ENCODE measurements at places on chromosomes 7 and 10.

DNA sequence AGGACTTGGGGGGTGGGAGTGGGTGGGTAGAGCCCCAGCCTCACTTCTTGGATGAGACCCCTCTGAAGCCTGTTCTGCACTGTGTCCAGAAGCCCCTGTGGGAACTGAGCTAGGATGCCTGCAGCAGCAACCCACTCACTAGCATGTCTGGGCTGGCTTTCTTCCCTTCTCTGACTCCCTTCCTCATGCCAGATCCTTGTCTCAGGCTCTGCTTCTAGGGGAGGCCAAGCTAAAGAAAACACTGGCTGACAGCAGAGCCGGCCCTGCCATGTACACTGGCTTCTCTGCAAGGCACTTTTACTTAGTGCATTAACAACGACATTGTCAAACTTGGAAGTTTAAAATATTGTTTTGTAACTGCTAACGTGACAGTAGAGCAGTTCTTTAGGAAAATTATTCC, 50.2 kb downstream of the ARHGAP22 start:
- no peak for DNase-seq

DNA sequence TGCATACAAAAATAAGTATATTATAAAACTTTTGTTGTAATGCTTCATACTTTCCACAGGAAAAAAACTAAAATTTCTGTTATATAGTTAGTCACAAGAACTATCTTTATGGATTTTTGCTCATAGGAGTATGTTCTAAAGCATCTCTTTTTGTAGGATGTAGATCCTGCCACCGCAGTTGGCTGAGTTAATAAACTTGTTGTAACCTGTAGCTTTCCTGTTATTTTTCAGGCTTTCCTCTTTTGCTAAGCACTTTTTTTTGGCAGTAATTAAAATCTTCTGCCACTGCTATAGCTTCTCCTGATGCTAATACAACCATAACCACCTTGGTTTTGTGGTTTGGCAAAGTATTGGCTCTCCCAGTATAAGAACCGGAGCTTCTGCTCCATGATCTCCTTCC, 60.3 kb downstream of the WNT2 start:
- no peak for DNase-seq

DNA sequence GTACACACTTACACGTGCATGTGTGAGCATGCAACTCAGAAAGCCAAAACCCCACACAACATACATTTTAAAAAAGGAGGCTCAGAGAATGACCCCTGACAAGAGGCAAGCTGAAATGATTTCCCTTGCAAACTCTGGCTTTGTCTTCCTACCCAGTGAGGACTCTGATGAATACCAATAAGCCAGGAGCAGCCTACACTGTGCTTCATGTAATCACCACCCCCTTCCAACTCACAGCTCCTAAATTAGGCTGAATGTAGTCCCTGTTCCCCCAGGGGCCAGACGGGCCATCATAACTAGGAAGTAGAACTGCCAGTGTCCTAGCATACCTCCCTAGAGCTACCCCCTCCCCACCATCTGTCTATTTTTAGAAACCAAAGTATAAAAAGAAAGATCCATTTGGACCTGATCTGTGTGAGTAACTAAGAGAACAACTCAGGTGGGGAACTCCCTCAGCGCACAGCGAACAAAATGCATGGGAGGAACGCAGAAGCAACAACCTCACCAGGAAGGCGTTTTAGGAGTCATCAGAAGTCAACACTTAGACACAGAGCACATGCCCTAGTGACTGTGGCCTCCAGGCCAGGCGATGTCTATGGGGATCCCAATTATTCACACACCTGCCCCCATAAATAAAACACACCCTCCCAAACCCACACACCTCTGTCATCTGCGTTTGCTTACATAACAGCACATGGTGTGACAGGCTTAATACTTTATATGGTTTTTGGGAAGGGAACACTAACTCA, 1.9 kb downstream of the DGKI start:
- no peak for DNase-seq

DNA sequence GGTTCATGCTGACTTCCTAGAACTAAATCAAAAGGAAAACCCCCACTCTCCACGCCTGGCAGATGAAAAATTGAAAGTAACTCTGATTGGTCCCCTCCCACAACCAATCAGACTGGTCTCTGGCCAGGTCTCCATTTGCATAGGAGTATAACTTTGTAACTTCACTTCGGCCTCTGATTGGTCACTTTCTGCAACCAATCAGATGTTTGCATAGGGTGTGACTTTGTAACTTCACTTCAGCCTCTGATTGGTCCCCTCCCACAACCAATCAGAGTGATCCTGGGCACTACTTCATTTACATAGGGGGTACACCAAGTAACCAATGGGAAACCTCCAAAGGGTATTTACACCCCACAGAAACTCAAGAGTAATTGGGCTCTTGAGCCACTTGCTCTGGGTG, 306.6 kb upstream of the PFKP start:
- DNase-seq, result no peak

GRCh38 chr7:137354396-137354795, 10.9 kb upstream of the PTN start:
- peak; percentile 92 for DNase-seq

DNA sequence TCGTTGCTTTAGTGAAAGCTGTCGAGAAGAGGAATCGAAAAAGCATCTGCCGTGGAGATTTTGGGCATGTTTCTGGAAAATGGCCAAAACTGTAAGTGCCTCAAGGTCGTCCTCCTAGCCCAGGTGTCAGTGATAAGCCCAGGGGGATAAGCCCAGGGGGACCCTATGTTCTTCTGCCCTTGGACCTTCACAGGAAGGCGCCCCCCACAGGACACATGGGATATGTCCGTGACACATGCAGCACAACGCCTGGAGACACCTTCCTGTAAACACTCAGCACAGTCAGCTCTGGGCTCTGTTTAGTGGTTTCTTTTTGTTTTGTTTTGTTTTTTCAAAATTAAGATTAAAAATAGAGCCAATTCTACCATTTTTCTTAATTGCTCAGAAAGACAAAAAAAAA, 272.7 kb downstream of the KLF6 start:
- no peak for DNase-seq

- no peak for DNase-seq
These were observed 183.7 kb upstream of the SH2B2 start for GRCh38 chr7:102103027-102103372.

DNA sequence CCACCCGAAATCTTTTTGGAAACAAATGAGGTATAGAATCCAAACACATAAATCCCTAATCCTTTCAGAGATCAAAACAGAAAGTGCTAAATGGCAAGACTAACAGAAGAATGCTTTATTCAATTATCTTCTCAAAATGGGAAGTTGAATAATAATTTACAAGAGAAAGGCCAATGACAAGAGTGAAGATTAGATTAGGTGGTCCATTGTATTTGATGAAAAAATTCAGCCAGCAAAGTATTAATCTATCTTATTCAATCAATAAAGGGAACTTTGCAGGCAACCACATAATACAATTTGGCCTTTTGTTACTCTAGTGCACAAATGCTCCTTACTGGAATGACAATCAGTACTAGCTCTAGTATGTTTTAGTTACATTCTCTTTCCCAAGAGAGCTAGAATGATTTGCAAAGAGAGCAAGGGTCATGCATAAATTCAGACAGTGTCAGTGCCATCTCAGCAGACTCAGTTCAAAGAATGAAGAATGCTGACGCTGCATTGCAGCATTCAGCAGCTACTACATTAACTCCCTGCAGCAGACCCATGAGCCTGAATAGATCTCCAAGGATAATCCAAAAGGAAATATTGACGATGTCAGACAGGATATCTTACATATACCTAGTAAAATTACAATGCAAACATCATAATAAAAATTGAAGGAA, 131.8 kb downstream of the ANK3 start:
- no peak for DNase-seq

DNA sequence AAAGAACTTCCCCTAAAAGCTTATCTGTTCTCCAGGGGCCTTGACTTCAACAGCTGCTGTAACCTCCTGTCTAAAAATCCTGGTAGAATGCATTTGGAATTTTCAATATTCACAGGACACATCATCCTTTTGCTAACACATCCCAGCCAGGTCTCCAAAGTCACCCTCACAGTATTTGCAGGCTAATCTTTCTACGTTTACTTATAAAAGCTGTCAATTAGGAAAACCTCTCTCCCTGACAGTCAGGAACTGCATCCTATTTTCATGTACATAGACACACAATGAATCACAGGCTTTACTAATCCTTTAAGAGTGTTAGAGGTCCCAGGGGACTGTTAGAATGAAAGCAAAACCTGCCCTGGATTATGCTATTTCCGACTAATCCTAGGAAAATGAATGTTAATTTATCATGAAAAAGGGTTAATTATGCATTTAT, 102.2 kb downstream of the GFRA1 start:
- DNase-seq, result no peak

- no peak for DNase-seq
These were observed 40.0 kb downstream of the NACAD start for GRCh38 chr7:45048748-45049147.

DNA sequence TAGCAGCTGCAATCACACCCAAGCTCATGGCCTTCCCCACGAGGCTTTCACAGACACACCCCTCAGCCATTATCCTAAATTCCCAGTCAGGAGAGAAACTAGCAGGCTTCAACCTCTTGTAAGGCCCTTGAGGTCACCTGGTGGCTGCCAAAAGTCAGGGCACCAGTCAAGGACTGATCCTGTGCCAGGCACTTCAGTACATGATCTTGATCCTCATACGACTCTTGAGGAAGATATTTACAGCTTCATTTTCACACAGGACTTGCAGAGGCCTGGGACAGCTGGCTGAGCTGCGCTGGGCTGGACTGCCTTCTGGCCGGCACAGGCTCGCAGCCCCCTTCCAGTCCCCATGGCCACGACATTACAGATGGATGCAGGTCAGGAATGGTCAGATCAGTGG, 8.8 kb downstream of the PDAP1 start:
- DNase-seq, result no peak

DNA sequence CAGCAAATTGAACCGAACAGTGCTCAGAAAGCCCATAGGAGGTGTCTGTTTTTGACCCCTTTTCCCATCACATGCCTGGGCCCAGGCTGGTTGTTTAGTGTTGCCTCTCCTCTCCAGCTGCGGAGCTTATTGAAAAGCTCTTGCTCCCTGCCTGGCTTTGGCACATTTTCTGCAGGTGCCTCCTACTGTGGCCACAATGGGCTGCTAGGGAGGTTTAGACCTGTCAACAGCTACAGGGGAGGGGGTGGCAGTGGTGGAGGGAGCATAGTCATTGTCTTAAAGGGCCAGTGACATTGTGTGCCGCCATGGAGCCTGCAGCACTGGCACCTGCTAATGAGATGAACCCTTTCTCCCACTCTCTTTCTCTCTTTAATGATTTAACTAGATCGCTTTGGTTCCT, 13.2 kb upstream of the ENO4 start:
- DNase-seq, result no peak
